ENCODE measurements at places on chromosomes 11 and 22.

GRCh38 chr11:4677948-4678347, 19.7 kb downstream of the OR51E2 start:
- no peaks in the 10 kb centered on the region for H3K27me3 ChIP-seq
- H3K27ac ChIP-seq: no peak overlapping the region
- no peaks in the 10 kb centered on the region for H3K4me1 ChIP-seq

DNA sequence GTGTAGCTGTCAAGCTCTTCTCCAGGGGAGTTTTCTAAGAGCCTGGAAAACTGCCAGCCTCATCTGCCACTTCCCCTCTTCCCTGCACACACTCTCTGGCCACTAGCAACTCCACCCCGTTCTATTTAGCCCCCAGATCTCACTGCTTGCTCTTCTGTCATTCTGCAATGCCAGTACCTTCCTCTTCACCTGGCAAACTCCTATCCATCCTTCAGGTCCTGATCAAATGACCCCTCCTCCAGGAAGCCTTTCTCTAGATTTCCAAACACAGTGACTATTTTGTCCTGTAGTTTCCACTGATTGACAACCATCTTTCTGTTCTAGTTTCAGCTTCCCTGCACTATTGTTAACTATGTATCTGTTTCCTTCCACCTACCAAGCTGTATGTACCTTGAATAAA, 437.7 kb downstream of the SOX6 start:
- no peaks in the 10 kb centered on the region for H3K27me3 ChIP-seq
- no peaks in the 10 kb centered on the region for H3K36me3 ChIP-seq
- no peaks in the 10 kb centered on the region for H3K4me1 ChIP-seq
- no peak overlapping the region for H3K27ac ChIP-seq
- H3K4me3 ChIP-seq: no peak overlapping the region

DNA sequence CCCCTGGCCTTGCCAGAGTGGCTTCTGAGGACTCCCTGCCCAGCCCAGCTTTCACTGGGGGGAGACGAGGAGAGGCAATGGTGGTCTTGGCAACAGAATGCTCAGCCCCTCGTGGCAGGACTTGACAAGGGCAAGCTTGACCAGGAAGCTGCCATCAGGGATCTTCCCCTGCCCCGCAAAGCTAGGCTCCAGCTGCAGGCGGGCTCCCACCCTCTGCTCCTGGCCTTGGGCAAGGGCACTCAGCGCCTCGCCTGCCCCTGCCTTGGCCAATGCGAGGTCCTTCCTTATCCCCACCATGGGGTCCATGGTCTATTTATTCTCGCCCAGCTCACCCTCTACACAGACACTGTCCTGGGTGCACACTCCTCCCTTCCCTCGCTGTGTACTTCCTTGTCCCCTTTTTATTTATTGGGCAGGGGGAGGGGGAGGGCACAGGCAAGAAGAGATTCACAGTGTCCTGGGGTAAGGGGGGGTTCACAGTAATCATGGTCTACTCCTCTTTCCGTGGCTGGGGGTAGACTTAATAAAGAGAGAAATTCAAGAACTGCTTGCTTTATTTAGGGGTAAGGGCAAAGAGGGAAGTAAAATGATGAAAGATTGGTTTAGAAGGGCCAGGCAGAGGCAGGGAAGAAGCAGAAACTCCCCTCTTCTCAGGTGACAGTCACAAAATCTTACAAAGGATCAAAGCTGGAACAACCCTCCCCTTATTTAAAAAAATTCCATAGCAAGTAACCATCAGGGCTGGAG, 1.6 kb downstream of the GPHA2 start:
- DNase-seq: no peak
- H3K4me1 ChIP-seq: no peaks in the 10 kb centered on the region
- no peak overlapping the region for H3K27ac ChIP-seq
- peaks cover 24% of the 10 kb centered on the region for H3K36me3 ChIP-seq

DNA sequence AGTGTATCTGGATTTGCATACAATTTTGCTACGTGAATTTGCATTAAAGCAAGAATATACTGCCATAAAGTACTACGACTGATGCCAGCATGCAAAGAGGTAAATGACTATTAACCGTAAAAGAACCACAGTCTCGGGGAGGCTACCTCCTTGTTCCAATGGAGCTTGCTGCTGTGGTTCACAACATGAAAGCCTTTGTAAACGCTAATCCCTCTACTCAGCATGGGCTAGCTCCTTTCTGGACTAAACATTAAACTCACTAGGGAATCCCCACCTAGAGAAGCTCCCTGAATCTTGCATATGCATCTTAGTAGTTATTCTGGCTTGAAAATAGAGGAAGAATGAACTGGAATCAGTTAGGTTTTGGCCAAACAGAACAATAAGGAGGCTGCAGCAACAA, 60.5 kb upstream of the ARHGAP32 start:
- no peaks in the 10 kb centered on the region for H3K4me1 ChIP-seq
- no peaks in the 10 kb centered on the region for H3K27me3 ChIP-seq
- no peak overlapping the region for H3K27ac ChIP-seq
- no peak for DNase-seq

GRCh38 chr22:42562279-42562678, 8.5 kb downstream of the SERHL2 start:
- no peak for DNase-seq
- H3K4me1 ChIP-seq: no peaks in the 10 kb centered on the region
- H3K36me3 ChIP-seq: no peaks in the 10 kb centered on the region

- H3K27me3 ChIP-seq: no peaks in the 10 kb centered on the region
- DNase-seq: no peak
- peaks cover 7% of the 10 kb centered on the region for H3K36me3 ChIP-seq
- H3K4me3 ChIP-seq: no peak overlapping the region
- no peaks in the 10 kb centered on the region for H3K4me1 ChIP-seq
Measured at GRCh38 chr22:43167001-43167589, 15.7 kb downstream of the TSPO start.

DNA sequence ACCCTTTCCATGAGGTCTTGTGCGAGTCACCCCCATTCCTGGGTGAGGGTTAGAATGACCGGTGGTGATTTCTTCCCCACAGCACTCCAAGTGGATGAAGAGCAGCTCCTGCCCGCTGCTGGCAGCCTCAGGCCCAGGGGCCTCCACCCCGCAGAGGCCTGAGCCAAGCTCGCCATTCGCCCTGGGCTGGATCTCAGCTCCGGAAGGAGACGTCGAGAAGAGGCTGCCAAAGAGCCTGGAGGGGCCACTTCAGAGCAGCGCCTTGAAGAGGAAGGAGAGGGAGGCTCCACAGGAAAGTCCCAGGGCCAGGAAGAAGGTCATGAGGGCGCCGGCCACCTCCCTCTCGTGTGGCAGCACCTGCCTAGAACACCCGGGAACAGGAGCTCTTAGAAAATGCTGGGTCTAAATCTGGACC, 8.4 kb downstream of the SLC29A2 start:
- no peaks in the 10 kb centered on the region for H3K36me3 ChIP-seq
- H3K27me3 ChIP-seq: no peaks in the 10 kb centered on the region
- H3K27ac ChIP-seq: no peak overlapping the region
- H3K4me1 ChIP-seq: no peaks in the 10 kb centered on the region
- no peak for DNase-seq
